ENCODE measurements at places on chromosomes 2 and 18. TPM values are rescaled to one million over a fixed set of nuclear protein-coding genes. Genes with fewer than 3 reads are reported as not detected.
A peak's percentile ranks its signal among the peaks of the same experiment; 100 is the strongest.

DNA sequence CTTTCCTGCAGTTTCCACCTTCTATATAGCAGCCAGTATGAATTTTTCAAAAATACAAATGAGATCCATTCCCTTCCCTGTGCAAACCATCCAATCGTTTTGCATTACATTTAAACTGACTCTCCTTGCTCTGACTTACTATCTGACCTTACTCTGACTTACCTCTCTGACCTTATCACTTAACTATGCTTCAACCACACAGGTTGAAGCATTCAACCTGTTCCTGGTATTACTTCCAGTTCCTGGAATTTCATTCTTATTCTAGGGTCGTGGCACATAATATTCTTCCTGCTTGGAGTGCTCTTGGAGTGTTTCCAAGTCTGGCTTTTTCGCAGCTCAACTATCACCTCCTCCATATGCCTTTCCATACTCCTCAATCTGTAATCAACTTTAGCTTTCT lies 850.6 kb upstream of the CHAC2 start:
- no peak overlapping the region for H3K27ac ChIP-seq
- H3K4me3 ChIP-seq: no peak overlapping the region
- no peak for DNase-seq
- H3K27me3 ChIP-seq: no peaks in the 10 kb centered on the region
- no peaks in the 10 kb centered on the region for H3K4me1 ChIP-seq

The AKAIN1 gene
- total RNA-seq: not detected

DNA sequence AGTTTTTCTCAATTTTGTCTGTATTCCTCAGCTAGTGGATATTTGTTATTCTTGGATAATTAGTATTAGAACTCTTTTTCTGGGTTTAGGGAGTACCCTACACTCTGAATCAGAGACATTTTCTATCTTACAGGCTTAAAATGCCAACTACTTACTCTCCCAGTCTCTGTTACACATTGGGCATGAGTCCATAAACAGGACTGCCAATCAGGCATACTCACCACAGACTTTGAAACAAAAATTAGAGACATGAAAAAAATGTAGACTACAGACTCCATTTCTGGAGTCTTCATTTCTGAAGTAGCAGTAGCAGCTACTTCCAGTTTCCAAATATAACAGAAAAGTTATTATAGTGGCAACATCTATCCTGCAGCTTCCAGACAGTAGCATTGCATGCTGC lies 279.7 kb downstream of the MBD5 start:
- no peak overlapping the region for H3K27ac ChIP-seq
- H3K36me3 ChIP-seq: peaks cover 38% of the 10 kb centered on the region
- H3K4me3 ChIP-seq: no peak overlapping the region
- no peaks in the 10 kb centered on the region for H3K4me1 ChIP-seq

DNA sequence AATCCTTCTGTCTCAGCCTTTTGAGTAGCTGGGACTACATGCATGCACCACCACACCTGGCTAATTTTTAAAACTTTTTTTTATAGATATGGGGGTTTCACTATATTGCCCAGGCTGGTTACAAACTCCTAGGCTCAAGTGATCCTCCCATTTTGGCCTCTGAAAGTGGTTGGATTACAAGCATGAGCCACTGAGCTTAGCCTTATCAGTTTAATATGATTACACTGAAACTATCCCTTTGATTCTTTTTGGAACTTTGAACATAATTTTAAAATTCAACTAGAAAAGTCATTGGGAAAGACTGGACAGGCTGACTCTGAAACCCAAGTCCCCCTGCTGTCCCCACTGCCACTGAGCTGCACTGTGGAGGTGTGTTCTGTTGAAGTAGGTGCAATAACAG lies 114.8 kb downstream of the ARL4C start:
- H3K27ac ChIP-seq: no peak overlapping the region
- DNase-seq: no peak
- no peaks in the 10 kb centered on the region for H3K27me3 ChIP-seq
- peaks cover 10% of the 10 kb centered on the region for H3K4me1 ChIP-seq
- H3K4me3 ChIP-seq: no peak overlapping the region

- DNase-seq: no peak
- peaks cover 4% of the 10 kb centered on the region for H3K27me3 ChIP-seq
Observed at GRCh38 chr2:191441496-191442214, 196.5 kb downstream of the MYO1B start.

DNA sequence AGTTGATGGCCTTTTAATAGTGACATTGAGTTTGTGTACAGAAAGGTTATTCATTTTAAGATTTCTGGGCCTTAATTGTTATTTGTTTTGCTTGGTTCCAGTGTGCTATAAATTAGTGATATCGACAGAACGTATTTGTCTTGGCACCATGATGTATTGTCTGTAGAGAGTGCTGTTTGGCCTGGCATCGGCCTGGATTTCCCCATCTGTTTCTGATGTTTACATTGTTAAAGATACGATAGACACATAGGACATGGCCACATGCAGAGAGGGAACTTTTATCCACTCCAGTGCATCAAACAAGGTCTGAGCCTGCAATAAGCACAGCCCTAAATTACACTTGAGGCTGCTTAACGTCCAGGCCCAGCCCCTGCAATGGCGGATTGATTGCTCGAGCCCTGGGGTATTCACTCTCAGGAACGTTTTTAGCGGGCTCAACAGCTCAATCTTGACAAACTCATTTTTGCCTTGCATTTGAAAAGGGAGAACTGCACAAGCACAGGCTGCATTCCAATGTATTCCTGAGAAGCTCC lies 144.7 kb downstream of the SLC4A3 start:
- no peak overlapping the region for H3K4me3 ChIP-seq
- no peak overlapping the region for H3K27ac ChIP-seq
- H3K4me1 ChIP-seq: no peaks in the 10 kb centered on the region
- DNase-seq: no peak

DNA sequence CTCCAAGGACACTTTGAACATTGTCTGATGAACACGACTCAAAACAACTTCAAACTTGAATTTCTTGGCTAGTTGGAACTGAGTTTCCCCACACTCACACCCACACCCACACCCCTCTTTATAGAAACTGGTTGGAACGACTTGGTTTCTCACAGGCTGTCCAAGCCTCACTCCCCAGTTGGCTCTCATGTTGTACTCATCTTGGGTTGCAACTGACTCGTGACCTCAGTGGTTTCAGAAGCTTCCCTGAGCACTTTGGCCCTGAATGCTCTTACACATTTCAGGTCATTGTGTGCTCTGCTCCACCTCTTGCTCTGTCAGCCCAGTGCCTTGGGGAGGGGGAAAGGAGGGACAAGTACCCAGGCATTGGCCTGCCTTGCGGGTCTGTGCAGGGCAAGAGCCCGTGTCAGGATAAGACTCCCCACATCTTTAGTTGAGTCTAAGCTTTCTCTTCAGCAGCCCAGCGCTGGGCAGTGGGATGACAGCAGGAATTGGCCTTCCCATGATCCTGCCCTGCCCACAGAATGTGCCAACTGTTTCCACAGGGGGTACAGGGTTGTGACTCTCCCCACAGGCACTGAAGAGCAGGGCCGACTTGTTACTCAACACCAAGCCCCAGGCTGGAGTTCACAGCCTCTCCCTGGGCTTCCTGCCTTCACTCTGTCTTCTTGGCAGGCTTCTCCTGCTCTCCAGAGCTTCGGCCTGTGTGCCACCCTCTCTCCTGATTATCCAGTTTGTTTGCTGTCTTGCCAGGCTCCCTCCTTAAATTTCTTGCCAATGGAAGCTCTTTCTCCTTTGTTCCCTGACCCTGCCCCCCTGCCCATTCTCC lies 104.6 kb downstream of the RTN4 start:
- peaks cover 4% of the 10 kb centered on the region for H3K27me3 ChIP-seq
- peak overlapping the region; percentile 86 for H3K27ac ChIP-seq
- H3K36me3 ChIP-seq: no peaks in the 10 kb centered on the region
- peaks cover 11% of the 10 kb centered on the region for H3K4me1 ChIP-seq
- no peak overlapping the region for H3K4me3 ChIP-seq

Data from naive thymus-derived CD8-positive, alpha-beta T cell (primary cell).